GM18507 (cell line): ENCODE measurements at places on chromosomes 16 and 17.

- DNase-seq = no peak
Measured at GRCh38 chr17:45656527-45657181, 127.5 kb upstream of the CRHR1 start.

DNA sequence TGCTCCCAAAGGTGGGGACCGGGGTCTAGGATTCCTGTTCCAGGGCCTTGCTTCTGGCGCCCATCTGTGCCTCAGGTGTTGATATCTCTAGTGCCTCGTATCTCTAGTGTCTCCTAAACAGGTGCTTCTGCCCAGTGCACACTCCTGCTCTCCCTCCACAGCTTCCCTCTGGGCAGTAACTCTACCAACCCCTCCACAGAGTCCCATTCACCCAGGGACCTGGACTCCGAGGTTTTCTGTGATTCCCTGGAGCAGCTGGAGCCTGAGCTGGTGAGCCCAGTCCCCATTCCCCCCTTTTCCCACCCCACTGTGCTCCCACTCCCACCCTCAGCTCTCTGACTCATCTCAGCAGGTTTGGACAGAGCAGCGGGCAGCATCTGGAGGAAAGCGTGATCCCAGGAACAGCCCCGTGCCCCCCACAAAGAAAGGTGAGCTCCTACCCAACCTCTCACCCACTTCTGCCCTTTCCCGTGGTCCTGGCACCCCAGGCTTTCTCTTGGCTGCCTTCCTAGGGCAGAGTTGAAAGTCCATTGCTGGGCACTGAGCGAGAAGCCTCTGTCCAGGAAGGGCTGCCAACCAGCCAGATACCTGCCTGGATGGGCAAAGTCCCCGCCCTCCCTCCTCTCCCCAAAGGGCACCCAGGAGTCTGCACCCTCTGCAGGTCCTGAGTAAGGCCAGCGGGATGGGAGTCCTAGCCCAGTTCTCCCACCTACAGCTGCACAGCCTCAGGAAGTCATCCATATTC is 2.2 kb downstream of the ACBD4 start:
- DNase-seq = no peak

DNA sequence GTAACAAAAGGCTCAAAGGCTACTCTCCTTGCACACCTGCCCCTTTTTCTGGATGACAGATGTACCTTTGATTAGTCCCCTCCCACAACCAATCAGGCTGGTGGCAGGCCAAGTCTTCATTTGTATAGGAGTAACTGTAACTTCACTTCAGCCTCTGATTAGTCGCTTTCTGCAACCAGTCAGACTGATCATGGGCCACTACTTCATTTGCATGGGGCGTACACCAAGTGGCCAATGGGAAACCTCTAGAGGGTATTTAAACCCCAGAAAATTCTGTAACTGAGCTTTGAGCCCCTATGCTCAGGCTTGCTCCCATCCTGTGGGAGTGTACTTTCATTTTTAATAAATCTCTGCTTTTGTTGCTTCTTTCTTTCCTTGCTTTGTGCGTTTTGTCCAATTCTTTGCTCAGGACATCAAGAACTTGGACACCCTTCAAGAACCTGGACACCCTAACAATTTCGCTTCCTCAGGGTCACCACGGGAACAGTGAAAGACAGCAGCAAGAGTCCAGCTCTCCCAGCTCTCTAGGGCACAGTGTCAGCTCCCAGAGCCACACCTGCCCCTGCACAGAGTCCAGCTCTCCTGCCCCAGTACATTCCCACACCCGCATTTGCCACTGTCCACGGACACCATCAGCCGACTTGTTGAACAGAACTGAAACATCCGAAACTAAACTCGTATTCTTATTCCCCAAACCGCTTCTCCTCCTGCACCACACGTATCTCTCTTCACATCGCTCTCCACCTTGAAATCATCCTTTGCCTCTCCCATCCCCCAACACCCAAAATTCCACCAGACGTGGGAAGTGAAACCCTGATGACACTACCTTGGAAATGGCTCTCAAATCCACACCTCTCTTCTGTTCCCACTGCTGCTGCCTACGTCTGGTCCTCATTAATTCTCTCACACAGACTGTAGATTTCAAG is 53.4 kb downstream of the ABCC12 start:
- no peak for DNase-seq

DNA sequence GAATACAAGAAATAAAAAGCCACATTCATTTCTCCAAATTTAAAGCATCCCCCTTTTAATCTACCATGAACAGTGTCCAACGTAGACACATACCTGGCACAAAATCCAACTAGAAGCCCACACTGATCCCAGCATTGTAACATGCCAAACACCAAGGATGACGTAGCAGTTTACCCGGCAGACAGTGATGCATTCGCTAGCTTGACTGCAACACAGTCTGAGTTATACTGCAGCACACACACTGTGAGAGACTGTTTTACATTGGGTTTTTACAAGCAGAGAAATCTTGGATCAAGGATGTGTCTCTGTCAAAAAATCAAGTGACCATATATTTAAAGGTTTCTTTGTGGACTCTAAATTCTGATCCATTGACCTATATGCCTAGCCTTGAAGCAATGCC is 74.5 kb upstream of the C17orf78 start:
- no peak for DNase-seq

- no peak for DNase-seq
Measured at GRCh38 chr16:78137782-78138616, 38.5 kb downstream of the WWOX start.
